ENCODE measurements at places on chromosomes 13 and 19. TPM values are rescaled to one million over a fixed set of nuclear protein-coding genes. Genes with fewer than 3 reads are reported as not detected.

CHST8 gene
- total RNA-seq: 6.8 TPM

DIAPH3 gene
- total RNA-seq: 6.7 TPM

DNA sequence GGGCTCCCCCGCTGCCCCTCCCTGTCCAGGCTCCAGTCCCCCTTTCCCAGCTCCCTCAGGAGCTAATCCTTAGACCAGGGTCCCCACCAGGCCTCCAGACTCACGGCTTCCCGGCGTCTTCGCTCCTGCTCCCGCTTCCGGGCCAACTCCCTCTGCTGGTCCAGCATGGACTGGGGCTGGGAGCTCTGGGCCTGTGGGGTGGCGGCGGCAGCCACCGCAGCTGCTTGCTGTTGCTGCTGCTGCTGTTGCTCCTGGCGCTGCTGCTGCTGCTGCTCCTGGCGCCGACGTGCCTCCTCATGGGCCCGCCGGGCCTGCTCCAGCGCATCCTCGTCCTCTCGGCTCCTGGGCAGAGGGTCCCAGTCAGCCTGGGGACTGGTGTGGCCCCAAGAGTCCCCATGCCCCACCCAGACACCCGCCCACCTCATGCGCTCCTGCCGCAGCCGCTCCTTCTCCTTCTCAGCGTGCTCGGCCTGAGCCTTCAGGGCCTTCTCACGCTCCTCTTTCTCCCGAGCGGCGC is 6.4 kb upstream of the EPHX3 start:
- DNase-seq: no peak

GRCh38 chr19:38264486-38265212 is at the start of gene SPINT2:
TSS of gene SPINT2 (plus strand) at chr19:38264573. CDS start at chr19:38264893, 320 bp downstream.
- no peak for DNase-seq

DNA sequence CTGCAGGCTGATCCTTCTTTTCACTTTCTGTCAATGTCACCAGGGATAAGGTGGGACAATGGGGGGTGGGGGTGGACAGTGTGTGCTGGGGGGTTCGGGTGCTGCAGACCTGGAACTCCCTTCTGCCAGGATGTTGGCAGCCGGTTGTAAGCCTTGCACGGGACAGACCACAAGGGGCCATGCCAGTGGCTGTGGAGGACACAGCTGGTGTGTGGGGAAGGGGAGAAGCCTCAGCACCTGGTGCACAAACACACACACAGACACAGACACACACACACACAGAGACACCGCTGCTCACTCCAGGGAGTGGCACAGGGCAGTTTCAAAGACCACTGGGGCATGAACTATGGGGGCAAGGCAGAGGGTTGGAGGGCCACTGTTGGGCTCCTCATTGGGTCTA is 3.6 kb downstream of the F2RL3 start:
- DNase-seq: no peak

DNA sequence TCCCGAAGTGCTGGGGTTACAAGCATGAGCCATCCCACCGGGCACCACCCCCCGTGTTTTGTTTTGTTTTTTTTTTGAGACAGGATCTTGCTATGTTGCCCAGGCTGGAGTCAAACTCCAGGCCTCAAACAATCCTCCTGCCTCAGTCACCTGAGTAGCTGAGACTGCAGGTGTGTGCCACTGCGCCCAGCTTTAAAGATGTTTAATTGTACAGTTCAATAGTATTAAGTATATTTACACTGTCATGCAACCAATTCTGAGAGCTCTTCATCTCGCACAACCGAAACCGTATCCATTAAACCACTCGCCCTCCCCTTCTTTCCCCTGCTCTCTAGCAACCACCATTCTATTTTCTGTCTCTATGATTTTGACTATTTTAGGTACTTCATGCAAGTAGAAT is 15.6 kb downstream of the NUCB1 start:
- no peak for DNase-seq

- no peak for DNase-seq
Observed at GRCh38 chr13:90321281-90321931, 1026.1 kb upstream of the MIR17HG start.

- DNase-seq: no peak
Observed at GRCh38 chr13:19158526-19159174, 23.0 kb downstream of the TUBA3C start.

- DNase-seq: peak; percentile 93
Observed at GRCh38 chr19:13794398-13794756, 866 bp upstream of the ZSWIM4 start.

ANGPTL4 gene
- total RNA-seq: not detected

DNA sequence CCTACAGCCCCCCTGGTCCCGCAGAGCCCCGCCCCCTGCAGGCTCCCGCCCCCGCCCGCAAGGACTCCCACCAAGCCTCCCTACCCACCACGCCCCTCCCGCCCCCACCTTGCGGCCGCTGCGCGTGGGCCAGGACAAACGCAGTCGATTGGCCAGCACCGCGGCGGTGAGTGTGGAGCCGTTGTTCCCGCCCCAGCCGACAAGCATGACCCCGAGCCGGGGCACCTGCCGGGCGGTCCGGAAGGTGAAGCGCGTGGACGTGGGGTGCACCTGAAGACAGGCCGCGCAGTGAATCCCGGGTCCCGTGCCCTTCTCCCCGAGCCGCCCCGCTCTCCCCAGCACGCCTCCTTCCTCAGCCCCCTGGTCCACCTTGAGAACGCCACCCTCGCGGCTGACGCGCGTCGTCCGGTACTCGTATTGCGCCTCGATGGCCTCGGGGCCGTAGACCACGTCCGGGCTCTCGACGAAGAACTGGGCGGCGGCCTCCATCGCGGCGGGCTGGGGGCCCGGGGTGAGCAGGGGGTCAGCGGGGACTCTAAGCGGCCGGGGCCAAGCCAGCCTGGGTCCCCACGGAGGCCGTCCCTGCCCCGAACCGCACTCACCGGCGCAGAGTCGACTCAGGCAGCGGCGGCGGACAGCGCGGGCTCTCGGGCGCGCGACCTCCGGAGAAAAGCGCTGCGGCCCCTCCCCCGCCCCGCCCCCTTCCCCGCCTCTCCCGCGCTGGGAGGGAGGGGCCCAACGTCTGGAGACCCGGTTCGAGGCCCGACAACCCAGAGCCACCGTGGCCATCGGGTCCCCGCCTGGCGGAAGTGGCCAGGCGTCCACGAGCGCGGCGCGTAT is at the start of gene ISYNA1:
Gene ISYNA1 (minus strand): TSS at position 643 of the 840 bp plus-strand sequence. CDS start 154 bp downstream, at position 489.
- no peak for DNase-seq

DNA sequence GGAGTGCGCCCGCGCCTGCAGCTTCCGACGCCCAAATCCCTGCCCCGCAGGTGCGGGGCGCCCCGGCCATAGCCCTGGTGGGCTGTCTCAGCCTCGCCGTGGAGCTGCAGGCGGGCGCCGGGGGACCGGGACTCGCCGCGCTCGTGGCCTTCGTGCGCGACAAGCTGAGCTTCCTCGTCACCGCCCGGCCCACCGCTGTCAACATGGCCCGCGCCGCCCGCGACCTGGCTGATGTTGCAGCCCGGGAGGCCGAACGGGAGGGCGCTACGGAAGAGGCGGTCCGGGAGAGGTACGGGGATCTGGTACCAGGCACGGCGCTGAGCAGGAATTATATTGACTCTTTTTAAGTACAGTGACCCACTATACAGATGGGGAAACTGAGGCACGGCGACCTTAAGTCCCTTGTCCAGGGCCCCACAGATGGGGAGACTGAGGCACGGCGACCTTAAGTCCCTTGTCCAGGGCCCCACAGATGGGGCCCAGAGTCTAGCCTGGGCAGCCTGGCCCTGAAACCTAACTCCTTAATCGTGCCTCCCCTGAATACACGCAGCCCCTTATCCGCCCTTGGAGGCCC is 586 bp downstream of the MRI1 start:
- no peak for DNase-seq

GRCh38 chr13:103289681-103290080 is 223.5 kb upstream of the SLC10A2 start:
- DNase-seq: no peak
